ENCODE measurements at places on chromosomes 7 and 10. TPM values are rescaled to one million over a fixed set of nuclear protein-coding genes. Genes with fewer than 3 reads are reported as not detected.

- no peaks in the 10 kb centered on the region for H3K36me3 ChIP-seq
- H3K27ac ChIP-seq, result no peak overlapping the region
- peak overlapping the region; percentile 22 for H3K4me3 ChIP-seq
- no peak for DNase-seq
Observed at GRCh38 chr7:128937271-128937646, 468 bp upstream of the IRF5 start.

DNA sequence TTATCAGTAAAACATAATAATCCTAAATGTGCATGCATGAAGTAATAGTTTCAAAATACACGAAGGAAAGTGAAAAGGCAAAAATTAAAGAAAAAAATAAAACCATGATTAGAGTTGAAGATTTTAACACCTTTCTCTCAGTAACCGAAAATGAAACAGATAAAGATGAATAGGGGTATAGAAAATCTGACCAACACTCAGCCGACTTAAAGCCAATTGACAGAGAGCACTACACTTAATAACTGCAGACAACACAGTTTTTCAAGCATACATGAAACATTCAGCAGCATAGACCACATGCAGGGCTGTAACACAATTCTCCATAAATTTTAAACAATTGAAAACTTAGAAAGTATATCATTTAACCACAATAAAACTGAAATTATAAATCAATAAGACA is 76.1 kb downstream of the CUBN start:
- H3K27me3 ChIP-seq, result no peaks in the 10 kb centered on the region
- no peak overlapping the region for H3K4me3 ChIP-seq
- DNase-seq, result no peak
- H3K4me1 ChIP-seq, result no peaks in the 10 kb centered on the region

GRCh38 chr10:7945469-7946187 is 108.9 kb upstream of the GATA3 start:
- H3K4me1 ChIP-seq, result peaks cover 9% of the 10 kb centered on the region
- H3K4me3 ChIP-seq, result no peak overlapping the region
- H3K27ac ChIP-seq, result no peak overlapping the region
- no peak for DNase-seq

DNA sequence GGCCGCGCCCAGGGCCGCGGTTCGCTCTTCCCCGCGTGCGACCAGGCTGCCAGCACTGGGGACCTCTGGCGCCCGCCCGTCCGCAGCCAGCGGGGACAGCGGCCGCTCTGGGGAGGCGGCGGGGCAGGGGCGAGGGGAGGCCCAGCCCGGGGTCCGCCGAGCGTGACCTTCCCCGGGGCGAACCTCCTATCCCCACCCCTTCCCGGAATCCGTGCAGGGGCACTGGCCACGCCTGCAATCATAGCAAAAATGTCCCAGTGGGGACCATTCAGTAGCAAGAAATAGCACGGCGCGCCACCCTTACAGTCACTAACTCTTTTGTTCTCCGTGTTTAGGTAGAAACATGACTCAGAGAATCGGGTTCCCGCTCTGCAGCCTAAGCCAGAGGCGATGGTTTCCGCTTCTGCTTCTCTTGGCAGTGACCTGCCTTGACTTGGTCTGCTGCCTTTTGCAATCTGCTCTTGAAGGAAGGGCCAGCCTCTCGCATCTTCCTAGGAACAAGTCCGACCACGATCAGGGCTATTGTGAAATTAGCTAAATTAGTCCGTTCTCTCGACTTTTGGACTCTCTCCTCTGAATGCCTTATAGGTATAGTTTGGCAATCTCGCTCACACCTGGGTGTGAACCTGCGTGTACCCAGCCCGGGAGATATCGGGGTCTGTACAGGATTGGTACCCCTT is 79.3 kb upstream of the ACBD5 start:
- no peak for DNase-seq
- H3K4me3 ChIP-seq, result peak overlapping the region; percentile 10
- H3K27ac ChIP-seq, result no peak overlapping the region
- H3K36me3 ChIP-seq, result no peaks in the 10 kb centered on the region
- H3K4me1 ChIP-seq, result no peaks in the 10 kb centered on the region
- H3K27me3 ChIP-seq, result no peaks in the 10 kb centered on the region

RADIL gene
- 5.4 TPM for total RNA-seq

DNA sequence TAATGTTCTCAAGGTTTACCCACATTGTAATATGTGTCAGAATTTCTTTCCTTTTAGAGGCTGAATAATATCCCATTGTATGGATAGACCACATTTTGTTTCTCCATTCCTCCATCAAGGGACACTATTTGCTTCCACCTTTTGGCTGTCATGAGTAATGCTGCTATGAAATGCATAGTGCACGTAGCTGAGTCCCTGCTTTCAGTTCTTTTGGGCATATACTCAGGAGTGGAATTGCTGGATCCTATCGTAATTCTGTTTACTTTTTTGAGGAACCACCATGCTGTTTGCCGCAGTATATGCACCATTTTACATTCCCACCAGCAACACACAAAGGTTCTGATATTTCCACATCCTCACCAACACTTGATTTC is 60.0 kb downstream of the PRF1 start:
- no peak overlapping the region for H3K27ac ChIP-seq
- no peaks in the 10 kb centered on the region for H3K27me3 ChIP-seq
- H3K4me1 ChIP-seq, result no peaks in the 10 kb centered on the region
- no peaks in the 10 kb centered on the region for H3K36me3 ChIP-seq
- no peak overlapping the region for H3K4me3 ChIP-seq

LBX1 gene
- not detected for total RNA-seq
